ENCODE measurements at places on chromosomes 6 and 20.

- DNase-seq: no peak
Measured at GRCh38 chr20:8774412-8774811, 294.5 kb upstream of the PLCB4 start.

DNA sequence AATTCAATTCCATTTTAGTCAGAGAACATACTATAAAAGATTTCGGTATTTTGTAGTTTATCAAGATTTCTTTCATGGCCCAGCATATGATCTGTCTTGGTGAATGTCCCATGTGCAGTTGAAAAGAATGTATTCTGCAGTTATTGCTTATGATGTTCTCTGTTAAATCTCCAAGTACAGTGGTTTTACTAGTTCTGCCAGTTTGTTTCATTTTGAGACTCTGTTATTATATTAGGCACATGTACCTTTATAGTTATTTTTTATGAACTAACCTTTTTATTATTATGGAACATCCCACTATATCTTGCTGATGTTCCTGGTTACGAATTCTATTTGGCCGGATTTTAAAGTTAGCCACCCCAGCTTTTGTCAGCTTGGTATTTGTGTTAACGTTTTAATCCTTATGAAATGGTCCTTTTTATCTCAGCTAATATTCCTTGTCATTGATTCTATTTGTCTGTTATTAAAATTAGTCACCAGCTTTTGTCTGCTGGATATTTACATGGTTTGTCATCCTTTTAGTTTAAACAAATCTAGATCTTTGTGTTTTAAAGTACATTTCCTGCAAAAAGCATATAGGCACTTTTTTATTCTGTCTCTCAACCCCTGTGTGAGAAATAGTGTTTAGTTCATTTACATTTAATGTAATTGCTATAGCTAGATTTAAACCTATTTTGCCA, 48.9 kb downstream of the VTA1 start:
- DNase-seq: no peak

- no peak for DNase-seq
Measured at GRCh38 chr6:112183271-112183671, 71.1 kb downstream of the LAMA4 start.

GRCh38 chr6:31402324-31403282, 792 bp upstream of the MICA start:
- peak; percentile 19 for DNase-seq

- no peak for DNase-seq
Measured at GRCh38 chr6:144029452-144029851, 21.4 kb upstream of the PLAGL1 start.

- no peak for DNase-seq
Measured at GRCh38 chr20:57509665-57510237, 15.2 kb downstream of the CTCFL start.

- no peak for DNase-seq
Measured at GRCh38 chr6:36248980-36249379, 20.9 kb upstream of the PNPLA1 start.

GRCh38 chr20:54661880-54662465, 186.6 kb downstream of the DOK5 start:
- DNase-seq: no peak

DNA sequence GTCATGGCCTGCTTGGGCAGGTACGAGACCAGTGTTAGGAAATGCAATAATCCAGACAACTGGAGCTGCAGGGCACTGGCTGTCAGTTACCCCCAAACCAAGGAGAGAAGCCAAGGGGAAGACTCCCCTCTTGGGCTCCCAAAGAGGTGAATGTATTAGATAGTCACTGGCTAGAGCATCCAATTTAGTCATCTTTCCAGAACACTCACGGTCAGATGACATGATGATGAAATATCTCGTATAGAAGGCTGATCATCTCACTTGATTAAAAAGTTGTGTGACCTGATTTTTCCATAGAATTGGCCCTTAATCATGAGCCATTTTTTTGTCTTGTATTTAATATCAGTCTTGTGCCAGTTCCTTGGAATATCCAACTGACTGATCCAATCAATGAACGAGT, 40.7 kb downstream of the SLC22A3 start:
- no peak for DNase-seq

DNA sequence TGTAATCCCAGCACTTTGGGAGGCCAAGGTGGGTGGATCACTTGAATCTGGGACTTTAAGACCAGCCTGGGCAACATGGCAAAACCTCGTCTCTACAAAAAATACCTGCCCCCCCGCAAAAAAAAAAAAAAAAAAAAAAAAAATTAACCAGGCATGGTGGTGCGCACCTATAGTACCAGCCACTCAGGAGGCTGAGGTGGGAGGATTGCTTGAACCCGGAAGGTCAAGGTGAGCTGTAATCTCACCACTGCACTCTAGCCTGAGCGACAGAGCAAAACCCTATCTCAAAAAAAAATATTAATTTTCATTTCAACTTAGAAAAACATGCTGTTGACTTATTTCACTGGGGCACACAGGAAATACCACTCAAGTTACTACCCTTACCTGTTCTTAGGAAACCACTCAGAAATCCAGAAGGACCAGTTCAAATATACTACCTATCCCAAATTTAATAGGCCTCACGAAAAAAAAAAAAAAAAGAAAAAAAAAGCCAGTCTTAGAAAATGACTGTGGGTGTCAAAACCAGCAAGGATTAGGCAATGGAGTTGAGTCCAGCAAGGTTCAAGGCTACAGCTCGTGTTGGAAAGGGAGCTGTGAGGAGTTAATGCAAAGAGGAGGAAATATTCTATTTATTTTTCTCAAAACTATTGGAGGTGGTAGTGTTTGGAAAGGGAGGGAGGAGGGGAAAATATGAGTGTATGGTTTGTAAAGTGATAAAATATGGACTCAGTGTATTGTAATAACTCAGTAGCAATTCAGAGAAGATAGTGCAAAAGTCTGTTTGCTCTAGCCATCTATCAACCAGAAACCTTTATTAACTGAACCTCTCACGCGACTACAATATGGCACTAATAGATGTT, 33.9 kb upstream of the PIM1 start:
- DNase-seq: no peak

GRCh38 chr6:2396846-2397630, 151.6 kb upstream of the GMDS start:
- no peak for DNase-seq

DNA sequence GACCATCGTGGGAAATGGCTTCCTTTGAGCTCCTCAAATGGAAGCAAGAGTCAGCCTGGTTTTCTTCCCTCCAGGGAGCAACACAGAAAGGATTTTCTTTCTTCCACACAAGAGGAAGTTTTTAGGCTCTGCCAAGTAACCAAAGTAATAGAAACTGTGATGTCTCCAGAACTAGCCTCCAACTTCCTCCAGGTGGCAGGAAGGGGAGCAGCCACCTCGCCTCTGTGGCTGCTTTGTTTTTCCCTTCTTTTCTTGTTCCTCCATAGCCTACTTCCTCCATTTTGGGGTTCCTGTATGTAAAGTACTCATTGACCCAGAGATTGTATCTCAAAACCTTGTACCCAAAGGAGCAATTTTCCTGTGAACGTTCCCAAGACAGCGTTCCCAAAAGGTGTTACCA, 32.7 kb upstream of the CCR6 start:
- DNase-seq: no peak

GRCh38 chr6:35601331-35602132, 87.2 kb downstream of the FKBP5 start:
- peak; percentile 46 for DNase-seq

DNA sequence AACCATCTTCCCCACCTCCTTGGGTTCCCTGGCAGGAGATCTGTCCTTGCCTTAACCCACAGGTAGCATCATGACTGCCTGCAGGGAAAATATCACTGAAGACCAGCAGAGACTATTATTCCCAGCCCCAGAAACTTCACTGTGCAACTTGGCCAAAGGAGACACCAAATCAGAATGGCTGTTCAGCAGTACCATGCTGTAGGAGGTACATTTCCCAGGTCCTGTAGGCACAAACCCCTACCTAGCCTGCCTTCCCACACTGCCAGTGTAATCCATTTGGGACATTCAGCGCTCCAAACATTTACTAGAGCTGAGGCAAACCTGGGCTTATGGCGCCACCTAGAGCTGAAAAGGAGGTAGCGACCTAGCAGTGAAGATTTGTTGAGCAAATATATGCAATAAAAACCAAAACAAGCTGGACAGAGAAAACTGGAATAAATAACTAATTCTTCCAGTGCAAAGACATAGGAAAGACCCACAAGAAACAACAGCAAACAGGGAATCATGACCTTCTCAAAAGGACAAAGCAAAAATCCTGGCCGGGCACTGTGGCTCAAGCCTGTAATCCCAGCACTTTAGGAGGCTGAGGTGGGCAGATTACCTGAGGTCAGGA, 60.3 kb downstream of the VTA1 start:
- DNase-seq: peak; percentile 34

- DNase-seq: no peak
Measured at GRCh38 chr6:73139681-73140383, 85.5 kb downstream of the KHDC1L start.

GRCh38 chr6:72422171-72422570, 199.7 kb upstream of the KCNQ5 start:
- DNase-seq: no peak

DNA sequence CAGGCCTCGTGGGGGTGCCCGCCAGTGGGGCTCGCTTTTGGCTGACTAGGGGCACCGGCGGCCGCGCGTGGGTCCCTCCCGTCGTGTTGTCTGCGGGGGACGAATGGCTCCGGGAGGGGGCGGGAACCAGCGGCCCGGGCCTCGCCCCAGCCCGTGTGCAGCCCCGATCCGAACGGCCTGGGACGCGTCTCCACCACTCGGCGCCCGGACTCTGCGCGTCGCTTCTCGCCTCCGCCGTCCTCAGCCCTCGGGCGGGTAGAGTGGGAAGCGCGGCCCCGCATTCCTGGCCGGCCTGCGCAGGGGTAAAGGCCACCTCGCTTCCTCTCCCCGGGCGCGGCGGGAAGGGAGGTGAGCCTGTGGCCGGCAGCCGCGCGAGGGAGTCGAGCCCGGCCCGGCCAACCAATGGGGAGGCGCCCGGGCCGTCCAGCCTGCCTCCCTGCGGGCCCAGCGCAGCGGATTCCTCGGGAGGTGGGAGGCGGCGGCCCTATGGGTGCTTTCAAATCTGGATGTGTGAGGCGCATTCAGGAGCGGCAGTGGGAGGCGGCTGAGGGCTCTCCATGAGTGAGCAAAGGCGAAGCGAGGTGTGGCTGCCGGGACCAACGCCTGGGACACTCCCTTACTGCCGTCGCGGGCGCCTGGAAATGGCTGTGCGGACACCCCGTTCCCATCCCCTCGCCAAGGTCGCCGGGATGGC, 1.1 kb upstream of the ZBTB46 start:
- DNase-seq: no peak

- no peak for DNase-seq
Measured at GRCh38 chr20:22836877-22837276, 198.2 kb upstream of the SSTR4 start.

DNA sequence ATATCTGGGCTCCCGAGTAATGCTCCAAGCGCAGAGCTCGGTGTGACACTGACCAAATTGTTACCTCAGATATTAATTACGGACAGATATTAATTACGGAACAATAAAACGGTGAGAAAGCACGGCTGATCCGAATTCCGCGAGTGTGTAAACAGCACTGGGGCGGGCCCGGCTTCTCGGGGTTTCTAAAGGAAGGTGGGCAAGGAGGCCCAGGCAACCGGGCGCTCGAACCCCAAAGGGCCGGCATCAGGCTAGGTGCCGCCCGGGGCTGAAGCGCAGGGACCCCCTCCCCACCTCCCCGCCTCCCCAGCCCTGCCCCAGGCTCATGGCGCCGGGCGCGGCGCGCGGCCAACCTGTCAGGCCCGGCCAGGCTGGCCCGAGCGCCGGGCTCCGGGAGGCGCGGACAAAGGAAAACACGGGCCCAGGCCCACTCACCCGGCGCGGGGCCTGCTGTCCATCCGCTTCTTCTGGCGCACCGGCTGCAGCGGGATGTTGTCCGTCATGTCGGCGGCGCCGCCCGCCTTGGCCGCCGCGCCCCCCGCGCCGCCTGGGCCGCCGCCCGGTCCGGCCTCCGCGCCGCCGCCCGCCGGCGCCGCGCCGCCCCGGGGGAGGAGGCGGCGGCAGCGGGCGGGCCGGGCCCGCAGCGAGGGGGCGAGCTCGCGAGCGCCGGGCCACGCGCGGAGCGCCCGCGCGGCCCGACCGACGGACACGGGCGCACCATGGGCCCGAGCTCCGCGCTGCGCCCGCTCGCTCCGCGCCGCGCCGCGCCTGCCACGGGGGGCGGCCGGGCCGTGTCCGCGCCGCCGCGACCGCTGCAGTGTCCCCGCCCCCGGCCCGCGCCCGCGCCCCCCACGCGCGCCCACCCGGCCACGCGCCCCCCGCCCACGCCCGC, at the start of gene ATP9A:
ATP9A (minus strand) TSS at position 524 of the 892 bp plus-strand sequence; CDS start at position 503, 21 bp downstream.
- DNase-seq: no peak

- DNase-seq: no peak
Measured at GRCh38 chr6:10478187-10479040, 42.7 kb upstream of the GCNT2 start.

DNA sequence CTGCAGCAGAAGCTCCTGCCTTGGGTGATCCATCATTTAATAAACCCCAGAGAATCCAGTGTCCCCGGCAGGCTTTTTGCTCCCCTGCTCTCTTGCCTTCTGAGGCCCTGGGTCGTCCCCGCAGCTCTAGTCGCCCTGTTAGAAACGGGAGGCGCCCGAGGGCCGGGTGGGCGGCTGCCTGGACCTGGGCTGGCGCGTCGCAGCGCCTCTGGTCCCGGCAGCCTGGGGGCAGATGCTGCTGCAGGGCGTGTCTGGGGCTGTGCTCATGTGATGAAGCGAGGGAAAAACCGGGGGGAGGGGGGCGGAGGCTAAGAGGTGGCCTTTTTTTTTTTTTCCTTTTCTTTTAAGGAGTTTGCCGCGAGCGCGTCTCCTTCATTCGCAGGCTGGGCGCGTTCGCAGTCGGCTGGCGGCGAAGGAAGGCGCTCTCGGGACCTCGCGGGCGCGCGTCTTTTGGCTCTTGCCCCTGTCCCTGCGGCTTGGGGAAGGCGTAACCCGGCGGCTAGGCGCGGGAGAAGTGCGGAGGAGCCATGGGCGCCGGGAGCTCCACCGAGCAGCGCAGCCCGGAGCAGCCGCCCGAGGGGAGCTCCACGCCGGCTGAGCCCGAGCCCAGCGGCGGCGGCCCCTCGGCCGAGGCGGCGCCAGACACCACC, 394 bp downstream of the AKAP12 start:
- DNase-seq: peak; percentile 17

- no peak for DNase-seq
Measured at GRCh38 chr6:47170617-47170947, 128.4 kb upstream of the ADGRF1 start.

DNA sequence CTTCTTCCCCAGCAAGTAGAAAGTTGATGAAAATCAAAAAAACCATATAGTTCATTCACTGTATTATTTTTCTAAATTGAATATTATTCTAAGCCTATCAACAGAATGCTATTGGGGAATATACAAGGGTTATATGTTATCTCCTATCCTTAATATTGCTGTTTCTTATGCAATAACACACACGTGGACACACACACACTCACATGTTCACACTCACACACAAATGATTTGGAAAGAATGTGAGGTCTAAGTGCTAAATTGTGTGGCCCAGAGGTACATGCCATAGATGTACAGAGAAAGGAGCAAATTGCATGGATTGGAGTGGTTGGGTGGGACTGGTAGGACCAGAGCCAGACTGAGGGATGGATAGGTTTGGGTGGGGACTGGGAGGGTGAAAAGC, 45.1 kb downstream of the RIOK1 start:
- DNase-seq: no peak

- DNase-seq: no peak
Measured at GRCh38 chr20:33811776-33812151, 616 bp downstream of the CHMP4B start.

- no peak for DNase-seq
Measured at GRCh38 chr20:10951216-10951615, 277.4 kb upstream of the JAG1 start.

Measured in activated naive CD4-positive, alpha-beta T cell treated with anti-CD3 and anti-CD28 coated beads, Interleukin-2, amount 50 U/mL, for 16 hours (primary cell).